ENCODE measurements at places on chromosomes 2 and 18. TPM values are rescaled to one million over a fixed set of nuclear protein-coding genes. Genes with fewer than 3 reads are reported as not detected.

DNA sequence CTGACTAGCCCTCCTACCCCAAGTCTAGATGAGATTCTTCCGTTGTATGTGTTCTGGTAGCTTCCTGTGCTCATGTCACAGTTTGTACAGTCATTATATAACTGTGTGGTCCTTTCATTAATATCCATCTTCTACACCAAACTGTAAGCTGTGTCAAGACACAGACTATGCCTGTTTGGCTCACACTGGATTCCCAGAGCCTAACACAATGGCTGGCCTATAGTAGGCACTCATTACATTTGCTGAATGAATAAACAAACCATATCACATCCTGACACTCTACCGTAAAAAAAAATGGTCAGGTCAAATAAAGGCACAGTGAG is 72.6 kb downstream of the ANKRD44 start:
- no peak for DNase-seq
- peaks cover 11% of the 10 kb centered on the region for H3K4me1 ChIP-seq
- no peak overlapping the region for H3K4me3 ChIP-seq
- no peaks in the 10 kb centered on the region for H3K27me3 ChIP-seq
- no peaks in the 10 kb centered on the region for H3K36me3 ChIP-seq

GRCh38 chr2:15265889-15266288 is 295.2 kb downstream of the NBAS start:
- no peak overlapping the region for H3K4me3 ChIP-seq
- H3K36me3 ChIP-seq, result no peaks in the 10 kb centered on the region
- DNase-seq, result no peak
- H3K27ac ChIP-seq, result no peak overlapping the region

DNA sequence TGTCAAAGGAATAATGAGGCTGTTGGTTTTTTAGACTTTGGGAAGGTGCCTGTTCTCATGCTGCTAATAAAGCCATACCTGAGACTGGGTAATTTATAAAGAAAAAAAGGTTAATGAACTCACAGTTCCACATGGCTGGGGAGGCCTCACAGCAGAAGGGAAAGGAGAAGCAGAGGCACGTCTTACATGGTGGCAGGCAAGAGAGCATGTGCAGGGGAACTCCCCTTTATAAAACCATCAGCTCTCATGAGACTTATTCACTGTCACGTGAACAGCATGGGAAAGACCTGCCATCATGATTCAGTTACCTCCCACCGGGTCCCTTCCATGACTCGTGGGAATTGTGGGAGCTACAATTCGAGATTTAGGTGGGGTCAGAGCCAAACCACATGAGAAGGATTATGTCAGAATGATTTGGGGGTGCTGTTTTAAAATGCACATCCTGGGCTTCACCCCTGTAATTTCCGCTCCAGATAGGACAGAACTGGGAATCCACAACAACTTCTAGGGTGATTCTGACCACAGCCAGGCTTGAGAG is 37.8 kb downstream of the TCF7L1 start:
- H3K4me1 ChIP-seq, result peaks cover 11% of the 10 kb centered on the region
- no peak overlapping the region for H3K27ac ChIP-seq
- no peaks in the 10 kb centered on the region for H3K36me3 ChIP-seq
- no peak overlapping the region for H3K4me3 ChIP-seq

DNA sequence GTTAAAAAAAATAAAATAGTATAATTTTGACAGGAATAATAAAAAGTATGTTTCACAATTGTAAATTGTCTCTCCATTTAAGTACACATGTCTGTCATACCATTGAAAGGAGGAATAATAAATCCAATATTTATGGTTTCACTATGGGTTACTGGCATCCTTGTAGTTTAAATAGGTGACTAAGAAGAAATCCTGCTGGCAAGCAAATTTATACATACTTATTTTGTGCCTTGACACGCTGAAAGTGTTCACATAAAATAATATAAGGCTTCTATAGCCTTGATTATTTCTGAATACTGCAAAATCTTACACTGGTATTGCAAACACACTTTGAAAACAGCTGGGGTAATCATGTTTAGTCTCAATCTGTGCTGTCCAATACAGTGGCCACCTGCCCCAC is 138.3 kb upstream of the ETAA1 start:
- H3K27me3 ChIP-seq, result no peaks in the 10 kb centered on the region
- no peak for DNase-seq
- H3K27ac ChIP-seq, result no peak overlapping the region

GRCh38 chr2:80061881-80062280 is 242.7 kb downstream of the LRRTM1 start:
- no peaks in the 10 kb centered on the region for H3K27me3 ChIP-seq
- H3K4me3 ChIP-seq, result no peak overlapping the region
- H3K4me1 ChIP-seq, result peaks cover 49% of the 10 kb centered on the region
- no peak overlapping the region for H3K27ac ChIP-seq
- DNase-seq, result peak; percentile 16
- no peaks in the 10 kb centered on the region for H3K36me3 ChIP-seq

- H3K4me3 ChIP-seq, result peak overlapping the region; percentile 91
- peaks cover 36% of the 10 kb centered on the region for H3K4me1 ChIP-seq
These were observed 3.8 kb downstream of the TGIF1 start for GRCh38 chr18:3453540-3454364.

- no peak overlapping the region for H3K27ac ChIP-seq
- no peak for DNase-seq
- H3K4me3 ChIP-seq, result no peak overlapping the region
- H3K4me1 ChIP-seq, result peaks cover under 1% of the 10 kb centered on the region
- no peaks in the 10 kb centered on the region for H3K36me3 ChIP-seq
These were observed 5.6 kb downstream of the SNED1 start for GRCh38 chr2:241003830-241004564.

The ASB18 gene
- total RNA-seq, result not detected

The KCNJ3 gene
- total RNA-seq, result not detected

The LYPD6B gene
- total RNA-seq, result not detected

The HOXD8 gene
- total RNA-seq, result 56.8 TPM

All from A673 (cell line).